ENCODE measurements at places on chromosomes 3 and 15. TPM values are rescaled to one million over a fixed set of nuclear protein-coding genes. Genes with fewer than 3 reads are reported as not detected.

The ETFA gene
- 72.2 TPM for total RNA-seq

The MELTF gene
- total RNA-seq: 2.7 TPM

DNA sequence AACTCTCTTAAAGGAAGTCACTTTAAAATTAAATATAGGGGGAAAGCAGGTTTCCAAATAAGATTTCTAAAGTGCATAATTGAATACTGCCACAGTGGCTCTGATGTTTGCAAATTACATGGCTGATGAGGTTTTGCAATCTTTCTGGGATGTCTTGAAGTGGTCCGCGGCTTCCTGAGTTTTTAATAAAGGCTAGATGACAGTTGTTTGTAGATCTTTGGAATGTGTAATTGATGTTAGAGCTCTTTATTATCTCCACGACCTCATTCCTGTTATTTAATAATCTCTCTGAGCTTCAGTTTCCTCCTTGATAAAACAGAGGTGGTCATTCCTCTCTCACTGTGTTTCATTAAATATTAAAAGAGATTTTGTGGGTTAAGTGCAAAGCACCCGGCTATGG, 27.0 kb upstream of the CEMIP start:
- no peak overlapping the region for H3K4me3 ChIP-seq
- no peak overlapping the region for H3K27ac ChIP-seq
- H3K27me3 ChIP-seq: no peaks in the 10 kb centered on the region
- H3K4me1 ChIP-seq: peaks cover 5% of the 10 kb centered on the region

The CGGBP1 gene
- 122 TPM for total RNA-seq

The SYNPR gene
- total RNA-seq: 0.13 TPM

The PSTPIP1 gene
- 1.4 TPM for total RNA-seq
